RPMI7951 (cell line): ENCODE measurements at places on chromosomes 7 and 10.

GRCh38 chr10:103967448-103968071, 620 bp downstream of the SLK start:
- peak; percentile 25 for DNase-seq

GRCh38 chr7:29035044-29035740, 77.1 kb upstream of the TRIL start:
- peak; percentile 96 for DNase-seq

DNA sequence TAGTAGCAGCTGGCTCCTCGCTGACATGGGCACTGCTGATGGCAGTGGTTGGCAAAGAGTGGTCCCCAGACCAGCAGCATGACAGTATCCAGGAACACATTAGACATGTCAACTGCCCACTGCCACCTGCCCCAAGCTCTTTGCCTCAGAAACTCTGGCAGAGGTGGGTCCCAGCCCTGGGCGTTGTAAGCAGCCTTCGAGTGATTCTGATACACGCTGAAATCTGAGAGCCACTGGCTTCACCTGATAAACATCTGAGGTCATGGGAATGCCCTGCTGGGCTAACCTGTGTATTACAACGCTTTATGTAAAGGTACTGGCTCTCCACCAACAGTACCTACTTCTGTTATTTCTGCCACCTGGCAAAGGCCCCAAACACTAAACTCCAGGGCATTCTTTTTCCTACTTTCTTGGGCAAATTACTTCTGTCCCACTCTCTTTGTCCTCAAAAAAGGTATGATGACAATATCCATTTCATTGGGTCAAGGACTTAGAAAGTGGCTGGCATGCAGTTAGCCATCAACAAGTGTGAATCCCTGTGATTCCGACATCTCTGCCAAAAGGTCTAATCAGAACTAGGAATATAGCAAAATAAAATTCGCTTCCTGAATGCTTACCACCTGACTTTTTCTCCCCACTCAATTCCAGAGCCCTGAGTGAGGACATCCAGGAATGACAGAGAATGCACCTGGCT, 9.2 kb downstream of the SGMS1 start:
- DNase-seq, result no peak

- peak; percentile 44 for DNase-seq
These were observed 129.4 kb downstream of the PLPP4 start for GRCh38 chr10:120586471-120586872.

- no peak for DNase-seq
These were observed 110.1 kb downstream of the CDK14 start for GRCh38 chr7:90706072-90706716.

- DNase-seq, result peak; percentile 95
These were observed 165.3 kb downstream of the WNT2 start for GRCh38 chr7:117157241-117158209.
